T-helper 17 cell (primary cell): ENCODE measurements at places on chromosomes 3 and 15. TPM values are rescaled to one million over a fixed set of nuclear protein-coding genes. Genes with fewer than 3 reads are reported as not detected.

DNA sequence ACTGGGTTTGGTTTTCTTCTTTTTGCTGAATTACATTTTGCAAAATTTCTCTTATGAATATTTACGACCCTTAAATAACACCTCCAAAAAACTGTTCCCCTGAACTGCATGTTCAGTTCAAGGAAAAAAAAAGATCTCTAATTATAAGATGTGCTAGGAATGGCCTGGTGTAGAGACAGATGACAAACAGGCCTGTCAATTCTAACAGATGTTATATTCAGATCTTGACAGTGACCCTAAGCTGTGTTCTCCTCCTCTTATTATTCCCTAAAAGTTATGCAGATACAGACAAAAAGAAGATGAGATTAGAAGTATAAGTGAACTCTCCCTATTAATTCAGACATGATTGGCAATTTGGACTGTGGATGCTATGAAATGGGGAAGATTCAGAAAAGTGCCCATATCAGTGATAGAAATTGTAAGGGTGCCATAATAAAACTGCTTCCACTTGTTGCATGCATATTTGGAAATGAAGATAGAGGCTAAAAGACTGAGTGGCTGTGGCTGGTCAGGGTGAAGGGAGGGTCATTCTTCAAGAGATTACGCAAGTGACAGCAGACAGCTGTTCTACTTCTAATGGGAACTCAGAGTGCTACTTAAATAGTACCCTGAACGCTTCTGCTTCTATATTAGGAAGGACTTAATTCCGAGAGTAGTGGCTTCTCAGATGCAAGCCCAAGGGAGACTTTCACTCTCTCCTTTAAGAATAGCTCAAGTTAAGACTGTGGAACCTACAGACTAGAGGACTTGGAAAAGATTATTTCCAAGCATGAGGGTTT, 75.5 kb downstream of the ADAMTS9 start:
- no peak for DNase-seq

GRCh38 chr3:14822670-14823390, 4.1 kb downstream of the FGD5 start:
- DNase-seq = no peak

DNA sequence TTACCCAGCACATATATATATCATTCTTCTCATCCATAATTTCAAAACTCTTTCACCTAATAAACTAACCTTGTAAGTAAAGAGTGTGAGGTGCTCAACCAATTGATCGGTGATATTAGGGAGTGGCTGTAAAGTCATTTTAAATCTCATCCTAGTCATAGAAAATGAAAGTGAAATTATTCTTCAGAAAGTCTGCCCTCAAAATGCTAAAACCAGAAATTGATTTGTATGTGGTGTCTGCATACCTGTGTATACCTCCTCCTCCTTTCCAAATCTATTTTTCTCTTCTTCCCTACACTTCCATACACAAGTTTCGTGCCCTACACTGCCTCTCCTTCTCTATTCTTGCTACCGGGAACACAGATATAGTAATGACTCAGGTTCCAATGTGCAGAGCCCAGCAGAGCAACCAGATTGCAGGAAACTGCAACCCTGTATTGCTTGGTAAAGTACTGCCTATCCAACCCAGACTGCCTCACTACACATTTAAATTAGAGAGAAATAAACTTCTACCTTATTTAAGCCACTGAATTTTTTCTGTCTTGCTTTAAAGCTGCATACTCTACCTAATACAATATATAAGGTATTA, 7.4 kb upstream of the TBC1D5 start:
- DNase-seq = no peak

DNA sequence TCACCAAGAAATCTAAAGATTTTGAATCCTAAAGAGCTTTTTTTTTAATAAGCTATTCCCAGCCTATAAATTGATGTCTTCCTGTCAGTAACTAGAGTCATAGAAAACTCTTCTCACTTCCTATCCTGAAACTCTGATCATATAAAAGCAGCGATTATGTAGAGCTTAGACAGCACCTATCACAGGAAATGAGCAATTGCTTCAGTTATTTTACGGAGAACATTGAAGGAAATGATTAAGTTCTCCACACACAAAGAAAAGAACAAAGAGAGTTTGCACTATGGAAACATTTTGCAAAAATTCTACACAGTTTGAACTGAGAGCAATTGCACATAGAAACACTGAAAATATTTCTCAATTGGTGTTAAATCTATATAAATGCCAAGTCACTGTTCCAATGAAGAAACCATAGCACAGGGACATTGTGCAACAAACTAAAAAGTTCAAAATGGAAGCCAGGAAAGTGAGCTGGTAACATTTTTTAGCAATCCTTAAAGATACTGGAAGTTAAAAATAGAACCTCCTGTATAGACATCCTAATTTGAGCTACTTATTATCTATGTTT, 291.5 kb upstream of the ARHGEF26 start:
- DNase-seq = no peak

The ACAD9 gene
- total RNA-seq = 62.4 TPM

GRCh38 chr15:35680951-35681350, 135.0 kb upstream of the DPH6 start:
- no peak for DNase-seq

The SPSB4 gene
- total RNA-seq = not detected

GRCh38 chr3:185858502-185859225, 33.8 kb upstream of the IGF2BP2 start:
- no peak for DNase-seq

DNA sequence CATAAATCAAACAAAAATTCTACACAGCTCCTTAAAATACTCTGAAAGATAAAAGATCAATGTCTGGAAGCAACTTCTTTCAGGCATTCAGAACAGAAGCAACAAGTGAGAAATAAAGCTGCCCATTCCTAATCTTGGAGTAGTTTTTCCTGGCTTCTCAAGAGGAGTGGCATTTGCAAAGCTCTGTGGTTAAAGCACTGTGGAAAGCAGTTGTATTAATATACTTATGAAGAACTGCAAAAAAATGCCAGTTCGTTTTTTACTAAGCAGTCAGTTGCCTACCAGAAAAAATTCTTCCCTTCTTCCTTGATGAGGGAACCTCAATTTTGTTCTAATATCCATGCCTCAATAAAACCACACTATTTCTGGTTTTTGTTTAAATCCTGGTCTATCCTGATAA, 197.8 kb downstream of the TNIK start:
- no peak for DNase-seq

The GHSR gene
- total RNA-seq = not detected

GRCh38 chr15:64686130-64686735, 89.2 kb downstream of the RBPMS2 start:
- DNase-seq = no peak

- DNase-seq = no peak
These were observed 268.4 kb upstream of the ATP11B start for GRCh38 chr3:182524711-182525401.

GRCh38 chr3:194772241-194773000, 86.7 kb downstream of the FAM43A start:
- no peak for DNase-seq

GRCh38 chr15:76150971-76151598, 91.3 kb downstream of the TMEM266 start:
- peak; percentile 62 for DNase-seq

GRCh38 chr3:15199493-15200105, 6.4 kb upstream of the CAPN7 start:
- no peak for DNase-seq

The TMEM202 gene
- total RNA-seq = not detected

- no peak for DNase-seq
These were observed 33.3 kb upstream of the PIK3CB start for GRCh38 chr3:138867996-138868395.

DNA sequence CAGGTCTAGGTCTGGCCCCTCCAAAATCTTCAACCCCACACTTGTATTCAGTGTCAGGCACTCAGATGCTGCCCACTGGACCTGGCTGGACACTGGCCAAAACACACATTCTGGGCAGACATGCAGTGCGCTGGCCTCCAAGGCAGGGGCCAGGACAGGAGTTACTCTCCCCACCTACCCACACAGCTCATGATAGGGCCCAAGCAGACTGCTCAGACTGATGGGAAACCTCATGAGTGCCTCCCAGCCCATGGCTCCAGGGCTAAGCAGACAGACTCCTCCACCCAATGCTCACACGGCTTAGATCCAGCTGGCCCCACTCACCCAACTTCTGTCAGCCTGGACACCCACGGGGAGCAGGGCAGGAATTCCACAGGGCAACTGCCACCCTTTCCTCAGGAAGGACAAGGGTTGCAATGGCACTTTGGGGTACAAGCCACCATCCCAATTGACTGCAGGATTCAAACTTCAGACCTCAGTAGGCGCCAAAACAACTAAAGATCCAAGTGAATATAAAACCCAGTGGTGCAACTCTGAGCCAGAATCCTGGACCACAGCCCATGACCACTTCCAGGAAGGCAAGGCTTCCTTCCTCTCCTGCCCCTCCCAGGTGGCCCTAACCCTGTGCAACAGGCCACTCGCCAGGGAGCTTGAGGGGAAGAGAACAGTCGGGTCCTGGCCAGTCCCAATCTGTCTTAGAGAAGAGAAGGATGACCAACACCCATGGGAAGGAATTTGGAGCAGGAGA, 1.4 kb downstream of the LTF start:
- DNase-seq = no peak

GRCh38 chr15:33029109-33029652, 165.3 kb downstream of the FMN1 start:
- DNase-seq = no peak

The RBP2 gene
- total RNA-seq = not detected

GRCh38 chr3:27578032-27578431, 93.8 kb upstream of the SLC4A7 start:
- no peak for DNase-seq

The UBE2E2 gene
- 7.6 TPM for total RNA-seq

DNA sequence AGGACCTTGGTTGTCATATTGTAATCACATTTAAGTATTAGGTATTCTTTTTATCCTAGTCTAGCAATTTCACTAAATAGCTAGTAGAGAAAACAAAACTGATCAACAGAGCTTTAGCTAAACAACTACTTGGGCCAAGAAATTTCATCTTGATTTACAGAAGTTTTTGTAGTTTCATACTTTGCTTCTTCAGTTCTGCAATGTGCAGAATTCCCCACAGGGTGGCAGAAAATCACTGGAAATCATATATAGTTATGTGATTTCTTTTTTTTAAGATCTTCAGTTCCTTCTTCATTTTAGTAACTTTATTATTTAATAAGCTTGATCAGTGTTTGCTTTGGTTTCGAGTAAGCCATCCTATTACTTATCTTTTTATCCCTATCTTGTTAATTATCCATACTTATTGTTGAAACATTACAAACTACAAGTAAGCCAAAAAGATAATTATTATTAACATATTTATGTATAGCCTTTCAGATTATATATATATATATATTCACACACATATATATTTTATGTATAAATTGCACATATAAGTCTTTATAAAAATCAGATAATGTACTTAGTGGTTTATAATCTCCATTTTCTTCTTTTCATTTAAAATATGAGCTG, 2.2 kb upstream of the BNIP2 start:
- DNase-seq = no peak

DNA sequence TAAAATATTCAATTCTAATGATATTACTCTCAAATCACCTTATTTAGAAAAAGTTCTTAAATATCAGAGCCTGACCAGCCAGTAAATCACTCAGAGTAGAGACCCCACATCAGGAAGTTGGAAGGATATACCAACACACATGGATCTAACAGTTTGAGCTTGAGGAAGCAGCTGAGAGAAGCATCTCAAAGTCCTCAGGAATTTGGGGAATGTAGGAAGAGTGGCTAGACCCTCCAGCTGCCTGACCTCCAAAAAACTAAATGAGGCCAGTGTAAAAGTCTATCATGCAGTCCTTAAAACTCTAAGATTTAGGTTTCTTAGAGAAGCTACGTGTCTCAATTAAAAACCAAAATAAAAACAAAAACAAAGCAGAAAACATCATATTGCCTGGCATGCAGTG, 55.4 kb downstream of the SETD2 start:
- DNase-seq = no peak

- no peak for DNase-seq
These were observed 268.3 kb downstream of the UACA start for GRCh38 chr15:70494852-70495571.

DNA sequence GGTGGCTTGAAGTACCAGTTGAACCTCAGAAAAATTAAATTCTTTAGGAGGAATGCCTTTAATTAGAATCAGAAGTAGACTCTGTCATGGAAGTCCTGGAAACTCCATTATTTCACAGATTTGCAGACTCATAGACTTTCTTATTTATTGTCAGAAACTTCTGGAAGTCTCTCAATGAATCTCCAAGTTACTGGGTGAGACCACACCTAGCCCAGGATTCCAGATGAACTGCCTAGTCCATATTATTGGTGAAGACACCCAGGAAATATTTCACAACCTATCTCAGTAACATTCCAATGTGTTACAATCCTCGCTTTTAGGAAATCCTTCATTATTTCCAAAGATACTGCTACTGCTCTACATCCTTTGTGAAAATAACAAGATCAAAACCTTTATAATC, 6.5 kb upstream of the THBS1 start:
- no peak for DNase-seq

DNA sequence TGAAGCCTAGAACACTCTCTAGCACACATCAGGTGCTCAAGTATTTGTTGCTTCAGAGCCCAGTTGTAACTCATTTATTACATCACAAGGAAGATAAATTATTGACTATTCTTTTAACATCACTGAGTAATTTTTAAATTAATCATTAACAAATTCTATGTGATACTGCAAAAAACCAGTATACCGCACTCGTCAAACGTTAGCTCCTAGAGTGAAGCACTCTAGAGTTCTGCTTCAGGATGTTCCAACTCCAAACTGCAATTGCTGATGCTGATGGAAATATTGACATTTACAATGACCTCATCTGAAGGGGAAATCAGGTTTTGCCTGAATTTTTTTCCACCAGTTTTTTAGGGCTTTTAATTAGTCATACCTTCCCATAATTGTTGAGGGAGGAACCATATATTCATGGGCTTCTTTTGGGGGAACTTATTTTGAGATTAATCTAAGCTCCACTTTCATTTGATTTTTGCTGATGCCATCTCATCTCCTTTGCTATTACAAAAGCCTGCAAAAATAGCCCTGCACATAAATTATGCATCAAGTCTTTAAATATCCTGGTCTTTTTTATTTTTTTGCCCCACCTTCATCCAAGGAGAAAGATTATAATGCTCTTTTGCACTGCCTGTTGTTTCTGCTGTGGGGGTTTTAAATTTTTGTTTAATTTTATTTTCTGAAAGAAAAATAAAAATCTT, 123.0 kb upstream of the STAC start:
- no peak for DNase-seq

The FAM81A gene
- not detected for total RNA-seq

DNA sequence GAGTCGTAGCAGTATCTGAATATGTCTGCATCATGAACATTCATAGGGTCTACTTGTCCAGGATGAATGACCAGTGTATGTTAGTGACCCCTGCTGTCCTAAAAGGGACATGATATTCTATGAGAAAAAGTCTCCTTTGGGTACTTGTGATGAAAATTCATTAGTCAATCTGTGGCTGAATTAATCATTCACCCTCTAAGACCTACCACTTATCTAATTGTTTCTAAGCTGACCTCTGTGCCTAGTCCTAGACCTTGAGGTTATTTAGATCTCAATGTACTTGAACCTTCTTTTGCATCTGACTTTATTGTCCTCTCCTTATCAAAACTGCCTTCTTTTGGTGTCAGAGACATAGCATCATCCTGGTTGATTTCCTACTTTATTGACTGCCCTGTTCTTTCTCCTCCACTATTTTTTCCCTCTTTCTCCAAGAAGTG, 799.3 kb downstream of the DIPK2A start:
- no peak for DNase-seq

- no peak for DNase-seq
These were observed 70.5 kb upstream of the SEC13 start for GRCh38 chr3:10391391-10391790.

The C3orf20 gene
- total RNA-seq = 0.42 TPM

The TMCO5A gene
- not detected for total RNA-seq

- DNase-seq = no peak
These were observed 9.9 kb downstream of the CEP152 start for GRCh38 chr15:48800811-48801455.
